ENCODE measurements at places on chromosomes 11 and 22.

GRCh38 chr22:32776802-32777201 is 24.7 kb upstream of the TIMP3 start:
- DNase-seq: no peak

- no peak for DNase-seq
These were observed 8.2 kb upstream of the CCDC188 start for GRCh38 chr22:20159076-20159475.

DNA sequence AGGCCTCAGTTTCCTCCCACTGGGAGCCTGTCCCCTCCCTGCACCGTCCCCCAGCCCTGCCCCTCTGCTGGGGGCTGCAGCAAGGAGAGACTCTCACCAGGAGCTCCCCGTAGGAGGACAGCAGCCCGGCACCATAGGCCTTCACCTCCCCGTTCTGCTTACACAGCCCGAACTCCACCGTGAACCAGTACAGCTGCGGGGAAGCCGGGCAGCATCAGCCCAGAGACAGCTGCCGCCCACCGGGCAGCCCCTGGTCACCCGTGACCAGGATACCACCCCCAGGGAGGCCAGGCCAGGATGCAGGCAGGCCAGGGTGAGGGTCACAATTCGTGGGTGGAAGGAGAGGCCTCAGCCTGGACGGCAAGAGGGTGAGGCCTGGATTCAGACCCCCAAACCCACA is 4.6 kb upstream of the INS start:
- DNase-seq: no peak

DNA sequence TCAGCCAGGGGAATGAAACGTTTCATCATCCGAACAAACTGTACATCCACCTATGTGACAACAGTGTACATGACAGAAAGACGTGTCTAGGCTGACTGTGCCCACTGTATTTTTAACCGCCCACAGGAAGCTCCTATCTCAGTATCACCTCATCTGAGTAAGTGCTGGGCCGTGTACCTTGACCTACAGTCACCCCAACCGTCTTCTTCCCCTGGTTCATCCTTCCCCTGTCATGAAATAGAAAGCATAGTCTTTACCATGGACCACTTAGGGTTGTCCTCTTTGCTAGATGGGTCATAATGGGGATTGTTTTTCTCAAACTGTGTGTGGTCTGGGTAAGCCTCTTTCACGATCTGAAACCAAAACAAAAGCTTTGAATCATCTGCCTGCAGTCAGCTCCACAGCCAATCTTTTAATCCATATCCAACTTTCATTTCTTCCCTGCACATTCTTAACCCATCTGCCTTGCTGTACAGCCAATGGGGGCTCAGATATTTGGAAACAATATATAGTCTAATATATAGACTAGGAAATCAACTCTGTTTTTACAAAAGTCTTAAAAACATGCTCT is 4.2 kb downstream of the THYN1 start:
- DNase-seq: no peak

GRCh38 chr11:9651481-9651880 is 12.4 kb upstream of the SWAP70 start:
- DNase-seq: no peak

GRCh38 chr11:2348986-2349385 is 28.1 kb upstream of the CD81 start:
- DNase-seq: no peak

DNA sequence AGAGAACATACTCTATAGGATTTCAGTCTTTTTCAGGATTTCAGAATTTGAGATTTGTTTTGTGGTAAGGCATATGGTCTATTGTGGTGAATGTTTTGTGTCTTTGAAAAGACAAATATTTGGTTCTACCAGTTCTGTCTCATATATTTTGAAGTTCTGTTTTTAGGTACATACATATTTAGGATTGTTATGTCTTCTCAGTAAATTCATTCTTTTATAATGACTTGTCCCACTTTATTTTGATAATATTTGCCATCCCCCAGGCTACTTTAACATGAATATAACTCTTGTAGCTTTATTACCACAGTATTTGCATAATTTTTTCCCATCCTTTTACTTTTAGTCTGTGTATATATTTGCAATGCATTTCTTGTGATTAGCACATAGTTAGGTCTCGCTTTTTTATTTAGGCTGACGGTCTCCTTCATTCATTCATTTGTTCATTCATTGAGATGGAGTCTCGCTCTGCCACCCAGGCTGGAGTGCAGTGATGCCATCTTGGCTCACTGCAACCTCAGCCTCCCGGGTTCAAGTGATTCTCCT is 32.1 kb downstream of the MTMR3 start:
- DNase-seq: no peak

- DNase-seq: no peak
These were observed 6.7 kb downstream of the CSNK2A3 start for GRCh38 chr11:11346303-11346702.

GRCh38 chr11:87666730-87667129 is 508.5 kb downstream of the RAB38 start:
- DNase-seq: no peak

DNA sequence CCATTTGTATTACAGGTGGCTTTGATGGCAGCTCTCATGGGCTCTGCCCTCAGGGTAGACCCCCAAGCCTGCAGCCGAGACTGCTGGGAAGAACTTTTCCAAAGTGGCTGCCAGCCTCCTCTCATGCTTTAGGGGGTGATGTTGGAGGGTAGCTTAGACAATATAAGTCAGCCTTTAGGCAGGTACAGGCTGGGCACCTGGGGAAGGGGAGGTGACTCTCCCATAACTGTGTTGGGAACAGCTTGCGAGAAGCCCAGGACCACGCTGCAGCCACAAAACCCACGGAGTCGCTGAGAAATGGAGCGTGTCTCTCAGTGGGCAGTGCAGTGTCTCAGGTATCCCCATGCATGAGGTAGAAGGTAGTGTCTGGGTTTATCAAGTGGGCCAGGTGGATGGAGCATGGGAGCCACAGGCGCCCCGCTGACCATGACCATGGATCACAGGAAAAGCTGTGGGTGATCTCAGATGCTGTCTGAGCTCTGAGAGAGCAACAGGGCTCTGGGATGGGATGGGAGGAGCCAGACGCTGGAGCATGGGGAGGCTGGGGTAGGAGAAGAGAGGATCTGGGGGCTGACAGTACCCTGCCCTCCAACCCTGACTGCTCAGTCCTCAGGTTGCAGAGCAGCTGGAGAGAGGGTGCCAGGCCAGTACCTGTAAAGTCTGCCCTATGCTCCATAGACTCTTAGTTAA is 115.2 kb downstream of the FEZ1 start:
- DNase-seq: no peak

DNA sequence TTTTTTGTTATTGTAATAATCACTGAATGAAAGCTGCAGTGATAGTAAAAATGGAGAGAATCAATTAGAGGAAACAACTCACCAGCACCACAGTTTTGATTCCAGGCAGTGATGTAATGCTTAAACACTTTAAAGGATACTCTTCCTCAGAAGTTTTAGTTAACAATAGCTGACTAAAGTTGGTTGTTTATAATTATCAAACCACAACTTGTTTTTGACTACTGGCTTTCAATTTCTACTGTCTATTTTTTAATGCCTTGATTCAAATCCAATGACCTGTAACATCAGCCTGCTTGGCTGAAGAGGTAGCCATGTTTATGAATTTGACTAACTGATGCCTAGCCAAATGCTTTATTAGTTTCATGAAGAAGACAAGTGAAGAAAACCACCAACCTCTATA is 18.2 kb upstream of the CASP12 start:
- no peak for DNase-seq

DNA sequence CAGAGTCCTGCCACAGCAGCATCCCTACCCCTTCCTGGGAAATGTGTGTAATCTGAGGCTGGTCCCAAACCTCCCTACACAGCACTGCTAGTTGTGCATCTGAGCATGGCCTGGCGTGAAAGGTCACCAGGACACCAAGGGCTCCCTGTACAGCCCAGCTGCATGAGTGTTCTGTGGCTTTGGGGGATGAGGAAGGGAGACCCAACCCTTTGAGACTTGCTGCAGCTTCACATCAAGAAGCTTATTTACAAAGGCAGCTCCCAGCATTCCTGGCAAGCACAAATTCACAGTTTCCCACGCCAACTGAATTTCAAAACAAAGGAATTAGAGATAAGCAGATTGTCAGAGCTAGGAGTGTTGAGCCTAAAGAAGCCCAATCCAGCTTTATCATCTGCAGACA is 32.2 kb downstream of the CSNK2A3 start:
- DNase-seq: no peak

DNA sequence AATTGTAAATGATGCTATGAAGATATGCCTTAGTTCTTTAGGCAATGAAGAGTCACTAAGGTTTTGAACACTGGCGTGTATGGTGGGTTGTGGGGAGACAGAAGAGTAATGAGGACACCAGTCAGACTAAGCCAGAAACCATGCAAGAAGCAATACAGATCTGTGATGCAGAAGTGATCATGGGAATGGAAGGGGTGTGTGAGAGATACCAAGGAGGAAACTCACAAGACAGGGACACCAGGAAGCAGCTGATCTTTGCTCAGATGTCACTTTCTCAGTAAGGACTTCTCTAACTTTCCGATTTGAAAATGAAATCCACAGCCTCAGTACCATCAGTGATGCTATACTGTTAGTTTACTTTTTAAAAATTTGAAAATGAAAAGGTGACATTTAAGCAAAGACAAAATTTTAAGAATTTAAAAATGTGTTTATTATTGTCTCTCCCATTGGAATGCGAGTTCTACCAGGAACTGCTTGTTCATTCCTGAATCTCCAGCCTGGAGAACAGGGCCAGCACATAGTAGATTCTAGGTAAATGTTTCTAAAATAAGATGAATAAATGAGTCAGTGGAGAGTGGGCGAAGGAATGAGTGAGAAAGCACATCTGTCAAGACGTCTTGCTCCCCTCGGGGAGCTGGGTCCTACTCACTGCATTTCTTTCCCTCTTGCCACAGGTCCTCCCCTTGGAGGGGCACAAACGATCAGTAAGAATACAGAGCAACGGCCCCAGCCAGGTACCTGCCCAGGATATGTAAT is 60.4 kb downstream of the KCNJ1 start:
- no peak for DNase-seq

DNA sequence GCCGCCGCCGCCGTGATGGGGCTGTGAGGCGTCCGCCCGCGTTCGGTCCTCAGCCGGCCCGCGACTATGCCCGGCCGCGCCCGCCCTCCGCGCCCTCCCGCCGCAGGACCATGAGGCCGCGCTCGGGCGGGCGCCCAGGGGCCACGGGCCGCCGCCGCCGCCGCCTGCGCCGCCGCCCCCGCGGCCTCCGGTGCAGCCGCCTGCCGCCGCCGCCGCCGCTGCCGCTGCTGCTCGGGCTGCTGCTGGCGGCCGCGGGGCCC is 215 bp downstream of the ZNRF3 start:
- no peak for DNase-seq

- DNase-seq: no peak
These were observed 1.6 kb upstream of the TMPRSS13 start for GRCh38 chr11:117930668-117931330.

- DNase-seq: no peak
These were observed 37.8 kb downstream of the PACS1 start for GRCh38 chr11:66107600-66108510.

Data from stimulated activated CD4-positive, alpha-beta T cell treated with anti-CD3 and anti-CD28 coated beads, Interleukin-4, amount 100 ng/mL, for 24 hours (primary cell).